ENCODE measurements at places on chromosomes 4 and X.
A peak's percentile ranks its signal among the peaks of the same experiment; 100 is the strongest.

GRCh38 chr4:40584517-40585141 is 45.0 kb downstream of the RBM47 start:
- DNase-seq: no peak

GRCh38 chr4:165222651-165222994 is 15.3 kb downstream of the KLHL2 start:
- DNase-seq: no peak

- DNase-seq: no peak
Measured at GRCh38 chrX:20397587-20397986, 130.9 kb upstream of the RPS6KA3 start.

- no peak for DNase-seq
Measured at GRCh38 chrX:20980426-20980825, 393.8 kb upstream of the CNKSR2 start.

GRCh38 chrX:97743014-97743413 is 859.3 kb downstream of the RPA4 start:
- DNase-seq: no peak

DNA sequence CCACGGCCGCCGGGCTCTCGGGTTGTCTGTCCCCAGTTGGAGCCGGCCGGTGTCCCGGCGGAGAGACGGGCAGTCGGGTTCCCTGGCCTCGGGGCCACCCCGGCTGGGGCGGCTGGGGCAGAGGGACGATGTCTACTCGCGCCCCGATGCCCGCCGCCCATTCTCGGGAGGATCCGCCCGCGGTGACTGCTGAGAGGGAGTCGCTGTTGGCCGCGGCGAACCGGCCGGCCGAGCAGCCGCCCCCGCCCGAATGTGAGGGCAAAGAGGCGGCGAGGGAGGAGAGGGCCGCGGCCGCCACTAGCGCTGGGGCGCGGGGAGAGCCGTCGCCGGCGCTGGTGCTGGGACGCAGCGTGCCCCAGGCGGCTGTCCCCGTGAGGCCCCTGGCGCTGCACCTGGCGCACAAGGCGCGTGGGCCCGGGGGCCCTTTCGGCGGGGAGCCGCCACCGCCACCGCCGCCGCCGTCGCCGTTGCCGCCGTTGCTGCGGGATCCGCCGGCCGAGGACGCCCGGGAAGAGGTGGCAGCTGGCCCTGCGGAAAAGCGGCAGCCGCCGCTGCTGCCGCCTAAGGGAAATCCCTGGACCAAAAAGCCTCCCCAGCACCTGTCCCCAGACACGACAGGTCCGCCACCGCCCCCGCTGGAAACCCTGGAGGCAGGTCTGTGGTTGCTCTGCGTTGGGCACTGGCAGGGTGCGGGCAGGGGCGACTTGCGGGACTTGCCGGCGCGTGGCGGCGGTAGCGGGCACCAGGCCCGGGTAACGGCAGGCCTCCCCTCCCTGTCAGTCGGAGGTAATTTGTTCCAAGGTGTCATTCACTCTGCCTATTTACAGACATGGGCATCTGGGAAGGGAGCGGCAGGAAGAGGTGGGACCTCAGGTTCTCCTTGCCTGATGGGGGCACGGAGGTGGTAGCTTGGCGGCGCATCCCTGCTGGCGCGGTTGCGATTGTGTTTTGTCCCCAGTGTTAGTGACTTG is 739 bp downstream of the LARP1B start:
- DNase-seq: peak; percentile 29

DNA sequence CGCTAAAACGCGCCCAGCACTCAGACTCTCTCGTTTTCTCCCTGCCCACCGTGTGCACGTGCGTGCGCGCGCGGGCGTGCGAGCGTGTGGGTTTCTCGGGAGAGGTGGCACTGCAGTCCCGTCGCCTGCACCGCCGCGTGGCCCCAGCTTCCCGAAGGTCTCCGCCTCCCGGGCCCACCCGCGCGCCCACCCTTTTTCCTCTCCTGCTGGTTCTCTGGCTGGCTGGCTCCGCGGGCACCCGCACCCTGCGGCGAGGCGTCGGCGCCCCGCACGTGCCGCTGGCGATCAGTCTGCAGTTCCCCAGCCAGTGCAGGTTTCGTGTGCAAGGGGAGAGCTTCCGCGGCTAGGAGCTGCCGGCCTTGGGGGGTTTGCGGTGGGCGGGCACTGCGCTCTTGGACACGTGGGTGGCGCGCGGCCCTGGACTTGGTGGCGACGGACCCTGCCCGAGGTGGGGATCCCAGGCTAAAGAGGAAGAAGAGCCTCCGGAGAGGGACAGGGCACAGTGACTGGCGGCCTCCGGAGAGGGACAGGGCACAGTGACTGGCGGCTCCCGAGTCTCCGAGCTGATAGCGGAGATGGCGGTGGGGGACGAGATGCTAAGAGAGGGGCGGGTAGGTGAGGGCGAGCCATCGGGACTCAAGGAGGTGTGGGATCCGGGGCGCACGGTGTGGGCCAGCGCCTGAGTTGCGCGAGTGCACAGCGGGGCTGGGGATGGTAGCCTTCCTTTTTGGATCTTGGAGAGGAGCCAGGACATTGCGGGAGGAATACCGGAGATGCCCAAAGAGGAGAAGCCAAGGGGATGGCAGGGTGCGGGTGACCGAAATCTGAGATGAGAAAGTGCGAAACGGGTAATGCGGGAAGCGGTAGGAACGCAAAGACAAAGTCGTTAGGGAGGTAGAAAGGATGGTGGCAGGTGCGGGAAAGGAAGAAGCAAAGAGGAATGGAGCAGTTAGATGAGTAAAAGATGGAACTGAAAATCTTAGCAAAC is at the start of gene FAM184B:
TSS of gene FAM184B (minus strand) at position 322 of the 988 bp plus-strand sequence. CDS start 322 bp downstream, outside the sequence.
- no peak for DNase-seq

- DNase-seq: no peak
Measured at GRCh38 chrX:121569609-121570008, 522.2 kb downstream of the GLUD2 start.

GRCh38 chr4:123777373-123777772 is 380.8 kb downstream of the SPRY1 start:
- DNase-seq: no peak

- DNase-seq: no peak
Measured at GRCh38 chrX:101257448-101258258, 33.5 kb downstream of the TAF7L start.

DNA sequence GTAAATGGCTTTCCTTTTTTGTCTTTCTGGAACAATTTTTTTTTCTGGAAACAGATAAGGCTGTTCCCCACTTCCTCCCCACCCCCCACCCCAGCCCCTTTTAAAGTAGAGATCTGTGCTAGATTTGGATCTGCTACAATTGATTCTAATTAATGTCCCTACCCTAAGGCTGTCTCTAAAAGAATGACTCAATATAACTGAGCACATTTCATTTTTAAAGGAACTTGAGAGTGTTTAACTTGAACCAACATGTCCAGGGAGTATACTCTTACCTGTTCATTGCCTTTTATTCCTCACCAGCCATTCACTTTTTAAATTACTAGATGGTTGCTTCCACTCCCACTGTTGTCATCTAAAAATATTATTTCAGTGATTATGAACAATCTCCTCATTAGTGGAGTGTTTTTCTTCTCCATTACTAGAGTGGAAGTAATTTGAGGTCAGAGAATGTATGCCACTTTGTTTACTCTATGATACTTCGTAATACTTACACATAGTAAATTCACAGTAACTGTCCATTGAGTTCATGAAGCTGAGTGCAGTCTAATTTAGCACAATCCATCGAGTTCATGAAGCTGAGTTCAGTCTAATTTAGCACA is 14.1 kb upstream of the CNOT6L start:
- no peak for DNase-seq

DNA sequence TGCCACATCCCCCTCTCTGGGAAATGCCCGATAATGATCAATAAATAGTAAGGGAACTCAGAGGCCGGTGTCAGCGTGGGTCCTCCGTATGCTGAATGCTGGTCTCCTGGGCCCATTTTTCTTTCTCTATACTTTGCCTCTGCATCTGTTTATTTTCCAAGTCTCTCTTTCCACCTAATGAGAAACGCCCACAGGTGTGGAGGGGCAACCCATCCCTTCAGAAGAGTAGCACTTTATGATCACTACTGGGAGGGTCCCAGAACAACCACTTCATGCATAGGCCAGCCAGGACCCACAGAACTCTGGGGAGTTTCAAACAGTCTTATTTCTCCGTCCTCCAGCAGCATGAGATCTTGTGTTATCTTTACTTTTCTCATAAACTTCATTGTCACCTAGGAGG is 100.1 kb downstream of the CEP44 start:
- DNase-seq: no peak

GRCh38 chrX:73765776-73766430 is 202.9 kb downstream of the CHIC1 start:
- no peak for DNase-seq

GRCh38 chr4:18524667-18525066 is 503.1 kb upstream of the LCORL start:
- DNase-seq: no peak

- no peak for DNase-seq
Measured at GRCh38 chr4:1547856-1548826, 136.0 kb downstream of the FAM53A start.

- DNase-seq: no peak
Measured at GRCh38 chrX:31190221-31190975, 118.6 kb upstream of the FTHL17 start.

DNA sequence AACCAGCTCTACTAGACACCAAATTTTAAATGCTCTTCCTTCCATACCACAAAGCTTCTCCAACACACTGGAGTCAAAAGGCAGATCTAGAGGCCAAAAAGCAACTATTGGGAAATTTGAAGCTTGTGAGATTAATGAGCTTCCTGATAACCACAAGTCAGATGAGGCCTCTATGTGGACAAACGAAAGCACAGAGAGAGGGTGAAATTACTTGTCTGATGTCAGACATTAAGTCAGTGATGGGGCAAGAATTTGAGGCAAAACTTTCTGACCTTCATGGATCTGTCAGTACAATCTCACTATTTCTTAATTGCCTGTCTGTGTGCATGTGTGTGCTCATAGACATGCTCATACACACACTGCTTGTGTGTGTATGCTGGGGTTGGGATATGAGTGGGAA is 103.6 kb downstream of the GUCY2F start:
- no peak for DNase-seq

DNA sequence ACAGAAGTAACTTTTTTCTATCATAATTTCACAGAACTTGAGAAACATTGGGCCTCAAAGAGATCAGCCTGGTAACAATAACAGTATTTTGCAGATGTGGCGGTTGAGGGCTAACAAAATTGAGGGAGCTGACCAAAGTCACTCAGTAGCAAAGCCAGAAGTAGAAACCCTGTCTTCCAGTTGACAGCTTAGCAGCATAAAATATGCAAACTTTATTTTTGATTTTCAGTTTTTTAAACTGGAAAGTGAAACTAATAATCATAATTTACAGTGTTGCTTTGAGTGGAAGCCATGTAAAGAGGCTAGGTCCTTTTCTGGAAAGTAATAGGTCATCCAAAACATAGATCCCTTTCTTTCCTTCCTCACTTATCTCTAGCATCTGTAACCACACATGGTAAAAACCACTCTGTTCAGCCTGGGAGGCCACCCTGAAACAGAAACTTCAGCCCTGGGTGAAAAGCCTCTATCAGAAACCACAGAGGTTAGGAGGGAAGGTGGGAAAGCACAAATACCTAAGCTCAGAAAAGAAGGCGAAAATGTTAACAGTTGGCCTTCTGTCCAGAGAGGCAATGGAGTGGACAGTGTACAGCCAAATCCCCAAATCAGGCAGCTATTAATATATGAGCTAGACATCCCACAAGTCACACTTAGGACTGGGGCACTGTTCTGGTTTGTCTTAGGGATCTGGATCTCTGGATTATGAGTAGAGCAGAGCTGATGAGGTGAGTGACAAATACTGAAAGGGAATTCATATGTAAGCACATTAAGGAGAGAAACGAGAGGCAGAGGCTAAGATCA is 61.1 kb upstream of the ARSJ start:
- no peak for DNase-seq

GRCh38 chr4:5143940-5144339 is 92.7 kb downstream of the STK32B start:
- no peak for DNase-seq

GRCh38 chr4:7070729-7071511 is 3.1 kb upstream of the GRPEL1 start:
- peak; percentile 61 for DNase-seq

All from stimulated activated CD4-positive, alpha-beta T cell treated with anti-CD3 and anti-CD28 coated beads, TNF-alpha, amount 100 ng/mL, for 1 hour (primary cell).